ENCODE measurements at places on chromosomes 16 and 17.
A peak's percentile ranks its signal among the peaks of the same experiment; 100 is the strongest.

DNA sequence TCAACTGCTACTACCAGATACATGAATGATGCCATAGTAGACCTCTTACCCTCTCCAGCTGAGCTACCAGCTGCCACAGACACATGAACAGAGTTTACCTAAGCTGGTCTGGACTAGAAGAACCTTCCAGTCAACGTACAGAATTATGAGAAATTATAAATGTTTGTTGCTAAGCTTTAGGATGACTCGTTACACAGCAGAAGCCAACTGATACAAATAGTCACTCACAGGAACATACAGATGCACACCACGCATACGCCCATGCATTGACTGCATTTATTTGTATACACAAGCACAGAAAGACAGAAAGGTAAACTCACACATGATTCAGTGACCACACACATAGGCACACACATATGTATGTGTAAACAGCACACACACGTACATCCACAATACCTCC lies 164.6 kb downstream of the SALL1 start:
- no peak for DNase-seq

DNA sequence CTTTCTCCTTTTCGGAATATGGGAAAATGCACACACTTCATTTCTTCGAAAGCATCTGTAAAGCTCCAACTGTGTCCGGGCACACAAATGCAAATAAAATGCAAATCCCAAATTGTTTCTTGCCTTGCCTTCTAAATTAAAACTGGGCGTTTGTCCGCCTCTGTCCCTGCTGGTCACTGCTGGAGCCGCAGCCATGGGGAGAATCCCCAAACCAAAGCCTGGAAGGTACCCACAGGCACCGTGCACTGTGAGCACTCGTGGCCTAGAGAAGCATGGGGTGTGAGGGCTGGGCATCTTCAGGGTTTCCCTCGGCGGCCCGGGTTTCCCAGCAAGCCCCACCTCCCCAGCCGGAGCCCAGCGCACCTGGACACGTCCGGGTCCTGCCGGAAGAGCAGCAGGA lies 2.9 kb downstream of the SLC47A2 start:
- no peak for DNase-seq

DNA sequence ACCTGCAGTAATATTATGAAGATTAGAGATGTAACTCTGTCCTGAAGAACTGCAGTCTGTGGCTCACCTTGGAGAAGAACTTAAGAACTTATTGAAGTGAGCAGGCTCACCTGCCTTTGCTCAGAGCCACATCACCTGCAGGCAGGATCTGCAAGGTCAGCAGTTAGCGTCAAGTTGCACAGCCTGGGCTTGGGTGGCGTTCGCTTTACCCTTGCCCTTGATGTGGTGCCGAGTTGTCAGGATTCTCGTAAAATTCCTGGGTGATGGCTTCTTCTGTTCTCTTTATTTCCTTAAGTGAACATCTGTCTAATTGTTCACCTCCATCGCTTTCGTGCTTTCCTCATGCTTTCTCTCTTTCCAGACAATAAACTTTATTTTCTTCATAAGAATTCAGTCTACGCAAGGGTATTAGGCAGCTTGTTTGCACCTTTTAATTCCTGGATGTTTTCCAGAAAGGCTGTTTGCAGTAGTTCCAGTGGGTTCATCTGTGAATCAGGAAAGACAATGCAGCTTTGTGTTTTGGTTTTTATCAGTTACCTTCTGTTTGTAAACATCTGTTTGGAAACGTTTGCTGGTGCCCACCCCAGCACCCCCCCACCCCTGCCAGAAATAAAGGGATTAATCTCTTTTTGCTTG lies 254.3 kb downstream of the WWOX start:
- DNase-seq: no peak

- no peak for DNase-seq
Measured at GRCh38 chr17:14499976-14500375, 199.1 kb downstream of the HS3ST3B1 start.

DNA sequence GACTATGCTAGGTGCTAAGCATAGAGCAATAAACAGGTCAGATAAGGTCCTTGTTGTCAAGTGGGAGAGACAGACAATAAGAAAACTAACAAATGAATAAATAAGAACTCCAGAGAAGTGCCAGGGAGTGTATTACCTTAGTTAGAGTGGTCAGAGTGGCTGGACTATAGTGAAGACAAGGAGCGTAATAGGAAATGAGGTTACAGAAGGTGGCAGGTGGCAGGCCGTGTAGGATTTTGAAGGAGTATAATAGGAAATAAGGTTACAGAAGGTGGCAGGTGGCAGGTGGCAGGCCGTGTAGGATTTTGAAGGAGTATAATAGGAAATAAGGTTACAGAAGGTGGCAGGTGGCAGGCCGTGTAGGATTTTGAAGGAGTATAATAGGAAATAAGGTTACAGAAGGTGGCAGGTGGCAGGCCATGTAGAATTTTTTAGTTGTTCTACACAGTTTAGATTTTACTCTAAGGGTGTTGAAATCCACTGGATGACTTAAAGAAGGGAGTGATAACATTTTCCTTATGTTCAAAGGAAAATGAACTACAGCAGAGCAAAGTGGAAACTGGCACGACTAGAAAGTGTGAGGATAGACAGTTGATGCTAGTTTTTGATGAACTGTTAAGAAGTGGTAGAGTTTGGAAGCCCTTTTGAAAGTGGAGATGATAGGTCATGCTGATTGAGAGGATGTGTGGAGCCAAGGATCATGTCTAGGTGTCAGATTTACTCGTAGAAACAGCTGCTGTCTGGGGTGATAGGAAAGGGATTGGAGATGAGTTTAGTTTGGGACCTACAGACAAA lies 3.6 kb upstream of the KRTAP3-1 start:
- no peak for DNase-seq

- DNase-seq: no peak
Measured at GRCh38 chr16:19033761-19034160, 33.7 kb upstream of the COQ7 start.

- DNase-seq: no peak
Measured at GRCh38 chr17:31691251-31691905, 167.7 kb downstream of the COPRS start.

GRCh38 chr16:15641753-15642556 lies 999 bp downstream of the MARF1 start:
- no peak for DNase-seq

DNA sequence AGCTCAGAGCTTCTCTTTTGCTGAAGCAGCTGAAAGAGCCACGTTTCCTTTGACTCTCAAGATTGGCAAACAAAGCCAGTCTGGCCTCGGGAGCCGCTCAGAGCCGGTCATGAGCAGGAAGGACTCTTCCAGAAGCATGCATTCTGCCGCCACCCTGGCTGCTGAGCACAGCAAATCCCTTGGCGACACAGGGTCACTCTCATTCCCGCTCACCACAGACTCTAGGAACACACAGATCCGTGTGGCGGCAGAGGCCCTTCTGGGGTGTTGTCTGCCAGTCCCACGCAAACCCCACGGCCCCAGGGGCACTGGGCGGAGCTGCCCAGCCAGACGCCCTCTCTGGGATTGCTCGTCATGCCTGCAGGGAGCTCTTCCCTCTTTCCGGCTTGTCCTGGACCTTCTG lies 157.0 kb downstream of the C16orf95 start:
- no peak for DNase-seq

- no peak for DNase-seq
Measured at GRCh38 chr17:65332375-65332774, 195.2 kb downstream of the RGS9 start.

GRCh38 chr16:22089910-22090309 lies 2.4 kb upstream of the VWA3A start:
- no peak for DNase-seq

DNA sequence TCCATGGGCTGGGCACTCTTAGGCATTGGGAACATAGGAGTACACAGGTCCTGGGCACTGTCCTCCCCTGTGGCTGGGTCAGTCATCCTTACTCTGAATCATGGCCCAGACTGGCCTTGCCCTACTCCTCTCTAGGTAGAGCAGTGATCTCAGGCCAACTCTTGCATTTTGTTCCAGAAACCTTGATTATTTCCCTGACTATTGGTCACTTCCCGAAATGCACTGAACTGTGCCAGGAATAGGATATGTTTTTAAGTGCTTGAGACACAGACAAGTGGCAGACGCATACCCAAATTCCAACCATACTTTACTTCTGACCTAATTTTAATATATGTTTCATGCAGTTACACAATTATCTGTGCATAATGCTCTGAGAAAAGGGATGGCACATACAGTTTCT lies 10.3 kb downstream of the KRABD2 start:
- no peak for DNase-seq

GRCh38 chr16:9075299-9076071 lies 16.0 kb upstream of the HAPSTR1 start:
- DNase-seq: no peak

DNA sequence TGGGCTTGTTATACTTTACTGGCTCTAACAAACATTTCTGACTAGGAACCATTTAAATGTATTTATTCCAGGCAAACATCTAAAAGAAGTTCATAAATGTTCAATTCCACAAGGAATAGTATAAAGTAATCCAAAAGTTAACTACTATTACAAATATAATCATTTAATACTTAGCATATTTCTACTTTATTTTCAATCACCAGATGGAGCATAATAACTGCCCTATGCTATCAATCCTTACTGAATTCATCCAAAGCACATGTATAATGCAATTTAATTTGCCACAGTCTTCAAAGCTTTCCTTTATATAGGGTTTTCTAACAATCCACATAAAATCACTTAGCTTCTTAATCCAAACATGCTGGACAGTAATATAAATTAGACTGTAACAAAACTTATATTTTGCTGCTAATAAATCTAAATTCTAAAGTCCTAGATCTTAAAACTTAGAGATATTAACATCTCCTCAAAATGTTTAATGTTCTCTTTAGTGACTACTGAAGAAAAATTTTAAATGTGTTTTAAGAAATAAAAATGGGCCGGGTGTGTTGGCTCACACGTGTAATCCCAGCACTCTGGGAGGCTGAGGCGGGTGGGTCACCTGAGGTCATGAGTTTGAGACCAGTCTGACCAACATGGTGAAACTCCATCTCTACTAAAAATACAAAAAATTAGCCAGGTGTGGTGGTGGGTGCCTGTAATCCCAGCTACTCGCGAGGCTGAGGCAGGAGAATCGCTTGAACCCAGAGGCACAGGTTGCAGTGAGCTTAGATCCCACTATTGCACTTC lies 5.9 kb downstream of the MEIOB start:
- no peak for DNase-seq

GRCh38 chr16:21166561-21166961 lies 8.1 kb downstream of the LDAF1 start:
- DNase-seq: no peak

DNA sequence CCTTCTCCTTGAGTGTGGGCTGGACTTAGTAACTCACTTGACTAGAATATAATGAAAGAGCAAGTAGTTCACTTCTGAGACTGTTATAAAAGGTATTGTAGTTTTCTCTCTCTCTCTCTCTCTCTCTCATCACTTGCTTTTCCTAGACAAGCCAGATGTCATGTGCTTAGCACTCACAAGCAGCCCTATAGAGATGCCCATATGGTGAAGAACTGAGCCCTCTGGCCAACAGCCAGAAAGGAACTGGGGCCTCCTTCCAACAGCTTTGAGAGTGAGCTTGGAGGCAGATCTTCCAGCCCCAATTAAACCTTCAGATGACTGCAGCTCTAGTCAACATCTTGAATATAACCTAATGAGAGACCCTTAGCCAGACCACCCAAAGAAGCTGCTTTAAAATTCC lies 440.5 kb downstream of the GRIN2A start:
- DNase-seq: no peak

DNA sequence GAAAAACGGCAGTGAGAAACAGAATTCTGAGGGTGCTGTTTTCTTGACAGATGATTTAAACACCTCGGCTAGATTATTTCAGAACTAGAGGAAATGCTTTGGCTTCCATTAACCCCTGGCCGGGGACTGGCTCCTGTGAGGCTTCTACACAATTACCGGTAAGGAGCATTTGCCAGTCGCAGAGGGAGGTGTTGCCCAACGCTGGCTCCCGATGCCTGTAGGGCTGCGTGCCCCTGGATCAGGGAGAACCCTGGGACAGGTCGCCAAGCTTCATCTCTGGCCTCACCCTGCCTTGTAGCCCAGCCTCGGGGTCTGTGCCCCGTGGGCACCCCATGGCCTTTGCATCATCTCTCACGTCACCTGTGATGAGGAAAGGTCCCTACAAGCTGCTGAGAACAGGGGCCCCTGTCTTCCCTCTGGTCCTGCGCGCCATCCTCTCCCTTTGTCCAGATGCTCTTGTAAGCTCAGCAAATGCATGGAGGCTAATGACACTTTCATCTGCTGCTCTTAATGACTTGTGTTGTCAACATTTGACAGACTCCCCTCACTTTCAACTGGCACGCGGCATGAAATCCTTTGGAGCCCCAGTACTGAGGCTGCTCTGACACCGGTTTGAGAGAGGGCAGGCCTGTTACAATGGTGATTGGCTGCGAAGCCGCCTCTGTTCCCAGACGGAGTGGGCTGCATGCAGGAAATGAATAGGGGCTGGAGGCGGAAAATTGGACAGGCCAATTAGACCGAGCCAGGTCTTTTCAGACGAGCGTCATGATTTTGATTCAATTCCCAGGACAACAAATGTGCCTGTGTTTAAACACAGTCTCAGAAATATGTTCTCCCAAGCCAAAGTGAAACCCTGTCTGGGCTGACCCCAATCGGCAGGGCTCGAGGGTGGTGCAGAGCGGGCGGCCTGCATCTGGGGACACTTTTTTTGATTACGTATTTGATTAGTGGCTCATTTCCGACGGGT lies 85.5 kb upstream of the DOC2B start:
- no peak for DNase-seq

- DNase-seq: no peak
Measured at GRCh38 chr17:82981141-82981730, 98.2 kb upstream of the METRNL start.

DNA sequence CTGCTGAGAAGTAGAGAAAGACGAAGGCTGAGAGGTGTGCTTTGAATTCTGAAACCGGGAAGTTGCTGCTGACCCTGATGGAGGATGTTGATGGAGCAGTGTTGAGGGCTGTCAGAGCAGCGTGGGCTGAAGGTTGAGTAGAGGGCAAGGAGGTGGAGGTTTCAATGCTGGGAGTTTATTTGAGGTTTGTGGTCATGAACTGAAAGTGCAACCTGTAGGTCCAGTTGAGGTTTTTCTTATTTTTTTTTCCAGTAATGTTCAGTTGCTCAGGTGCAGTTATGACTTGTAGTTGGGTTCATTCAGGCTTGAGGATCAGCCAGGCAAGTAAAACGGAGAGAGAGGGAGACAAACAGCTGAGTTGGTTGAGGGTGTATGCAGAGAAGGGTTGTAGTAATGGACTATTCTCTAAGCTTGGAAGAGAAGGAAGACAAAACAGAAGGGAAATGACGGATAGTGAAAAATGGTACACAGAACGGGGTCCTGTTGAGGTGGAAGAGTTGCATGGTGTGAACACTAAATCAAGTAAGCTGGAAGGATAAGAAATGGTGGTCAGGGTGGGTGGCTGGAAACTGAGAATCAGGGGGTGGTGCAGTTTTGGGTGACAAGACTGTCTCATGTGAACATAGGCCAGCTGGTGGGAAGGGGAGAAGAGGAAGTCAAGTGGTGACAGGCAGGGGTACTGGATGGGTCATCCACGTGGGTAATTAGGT lies 8.7 kb upstream of the UBE2G1 start:
- peak; percentile 74 for DNase-seq

- peak; percentile 80 for DNase-seq
Measured at GRCh38 chr16:57235128-57236021, 9.7 kb upstream of the ARL2BP start.

- no peak for DNase-seq
Measured at GRCh38 chr16:58906981-58907715, 173.0 kb upstream of the GOT2 start.

All from stimulated activated CD4-positive, alpha-beta T cell treated with anti-CD3 and anti-CD28 coated beads, Interleukin-1b, Interleukin-23, amount 100 ng/mL, for 48 hours (primary cell).